ENCODE measurements at places on chromosomes 6 and 20.
A peak's percentile ranks its signal among the peaks of the same experiment; 100 is the strongest.

GRCh38 chr20:45290677-45291355, 15.8 kb upstream of the RBPJL start:
- no peak for DNase-seq
- H3K27me3 ChIP-seq, result peaks cover 11% of the 10 kb centered on the region
- no peaks in the 10 kb centered on the region for H3K36me3 ChIP-seq
- H3K4me1 ChIP-seq, result peaks cover 8% of the 10 kb centered on the region

DNA sequence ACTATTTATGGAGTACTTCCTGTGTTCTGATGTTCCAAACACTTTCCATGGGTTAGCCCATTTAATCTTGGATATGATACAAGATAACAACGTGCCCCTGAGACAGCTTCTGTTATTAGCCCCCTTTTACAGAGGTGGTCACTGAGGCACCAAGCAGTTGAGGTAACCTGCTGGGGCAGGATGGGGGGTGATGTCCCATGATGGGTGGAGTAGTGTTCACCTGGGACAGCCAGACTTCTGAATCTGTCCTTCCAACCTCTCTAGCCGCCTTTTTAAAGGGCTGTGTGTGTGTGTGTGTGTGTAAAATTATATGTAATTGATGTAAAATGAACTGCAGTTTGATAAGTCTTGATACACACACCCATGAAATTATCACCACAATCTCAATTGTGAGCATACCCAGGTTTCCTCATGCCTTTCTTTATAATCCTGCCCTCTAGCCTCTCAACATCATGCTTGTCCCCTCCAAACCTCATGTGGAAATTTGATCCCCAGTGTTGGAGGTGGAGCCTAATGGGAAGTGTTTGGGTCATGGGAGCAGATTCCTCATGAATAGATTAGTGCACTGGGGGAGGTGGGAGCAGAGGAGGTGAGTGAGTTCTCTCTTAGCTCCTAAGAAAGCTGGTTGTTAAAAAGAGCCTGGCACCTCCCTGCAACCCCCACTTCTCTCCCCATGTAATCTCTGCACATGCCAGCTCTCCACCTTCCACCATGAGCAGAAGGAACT, 39.2 kb downstream of the PLAGL2 start:
- no peaks in the 10 kb centered on the region for H3K27me3 ChIP-seq
- peaks cover 31% of the 10 kb centered on the region for H3K36me3 ChIP-seq
- peak overlapping the region; percentile 41 for H3K27ac ChIP-seq
- H3K4me1 ChIP-seq, result no peaks in the 10 kb centered on the region
- DNase-seq, result peak; percentile 8
- no peak overlapping the region for H3K4me3 ChIP-seq

DNA sequence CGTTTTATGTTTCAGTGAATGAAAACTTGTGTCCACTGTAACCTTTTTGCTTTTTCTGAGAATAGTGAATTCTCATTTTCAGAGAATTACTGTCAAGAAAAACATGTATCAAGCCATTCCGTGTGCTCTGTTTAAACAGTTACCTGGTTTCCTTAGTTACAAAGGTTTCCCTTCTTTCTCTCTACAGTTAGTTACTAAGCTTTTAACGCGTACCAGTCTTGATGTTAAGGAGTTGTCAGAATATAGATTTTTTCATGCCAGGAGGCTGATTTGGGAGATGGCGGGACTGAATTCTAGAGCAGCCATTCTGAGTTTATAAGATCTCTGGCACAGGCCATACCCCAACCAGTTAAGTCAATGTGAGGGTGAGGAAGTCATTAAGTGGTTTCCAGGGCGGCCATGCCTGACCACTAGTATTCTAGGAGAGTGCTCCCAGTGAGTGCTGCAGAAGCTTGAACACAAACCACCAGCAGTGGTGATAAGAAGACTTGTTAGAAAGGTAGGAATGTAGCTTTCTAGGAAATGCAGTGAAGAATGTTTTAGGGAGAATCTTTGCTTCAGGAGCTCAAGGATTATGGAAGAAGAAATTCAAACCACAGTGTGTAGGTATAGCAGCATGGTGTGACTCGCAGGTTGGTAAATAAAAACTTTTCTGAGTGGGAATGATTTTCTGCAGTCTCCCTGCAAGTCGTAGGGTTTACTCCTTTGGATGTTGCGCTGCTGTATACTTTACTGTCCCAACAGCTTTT, 112.9 kb downstream of the JARID2 start:
- H3K27ac ChIP-seq, result peak overlapping the region; percentile 90
- H3K36me3 ChIP-seq, result no peaks in the 10 kb centered on the region
- no peak overlapping the region for H3K4me3 ChIP-seq

DNA sequence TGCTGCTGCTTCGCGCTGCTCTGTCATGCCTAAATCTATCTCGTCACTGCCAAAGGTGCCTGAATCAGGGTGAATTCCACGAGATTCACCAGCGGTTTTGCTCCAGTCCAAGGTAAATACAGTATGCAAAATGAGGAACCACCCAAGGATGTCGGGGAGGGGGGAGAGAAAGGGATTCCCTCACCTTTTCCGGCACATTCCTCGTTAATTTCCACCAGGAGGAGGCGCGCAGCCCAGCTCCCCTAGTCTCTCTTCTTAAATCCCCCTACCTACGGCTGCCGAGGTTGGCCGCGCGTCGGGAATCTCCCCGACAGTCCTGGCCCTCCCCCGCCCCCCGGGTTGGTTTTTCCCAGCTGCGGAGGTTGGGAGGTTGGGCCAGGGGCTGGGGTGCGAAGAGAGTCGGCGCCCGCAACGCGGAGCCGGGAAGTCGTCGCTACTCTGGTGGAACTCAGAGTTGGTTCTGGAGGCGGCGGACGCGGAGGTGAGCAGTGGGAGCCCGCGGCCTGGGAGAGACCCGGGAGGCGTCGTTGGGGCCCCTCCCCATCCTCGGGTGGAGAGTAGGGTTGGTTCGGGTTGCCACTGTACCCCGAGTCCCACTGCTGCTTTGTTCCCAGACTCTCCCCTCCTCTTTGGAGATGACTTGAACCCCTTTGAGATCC, at the start of gene TPBG:
Gene TPBG, plus strand, starts transcription at position 390 of the 659 bp plus-strand sequence. CDS start 1,145 bp downstream, outside the sequence.
- no peaks in the 10 kb centered on the region for H3K36me3 ChIP-seq
- no peak for DNase-seq
- peaks cover 31% of the 10 kb centered on the region for H3K27me3 ChIP-seq
- H3K27ac ChIP-seq, result peak within 1 kb of the TSS; percentile 91

DNA sequence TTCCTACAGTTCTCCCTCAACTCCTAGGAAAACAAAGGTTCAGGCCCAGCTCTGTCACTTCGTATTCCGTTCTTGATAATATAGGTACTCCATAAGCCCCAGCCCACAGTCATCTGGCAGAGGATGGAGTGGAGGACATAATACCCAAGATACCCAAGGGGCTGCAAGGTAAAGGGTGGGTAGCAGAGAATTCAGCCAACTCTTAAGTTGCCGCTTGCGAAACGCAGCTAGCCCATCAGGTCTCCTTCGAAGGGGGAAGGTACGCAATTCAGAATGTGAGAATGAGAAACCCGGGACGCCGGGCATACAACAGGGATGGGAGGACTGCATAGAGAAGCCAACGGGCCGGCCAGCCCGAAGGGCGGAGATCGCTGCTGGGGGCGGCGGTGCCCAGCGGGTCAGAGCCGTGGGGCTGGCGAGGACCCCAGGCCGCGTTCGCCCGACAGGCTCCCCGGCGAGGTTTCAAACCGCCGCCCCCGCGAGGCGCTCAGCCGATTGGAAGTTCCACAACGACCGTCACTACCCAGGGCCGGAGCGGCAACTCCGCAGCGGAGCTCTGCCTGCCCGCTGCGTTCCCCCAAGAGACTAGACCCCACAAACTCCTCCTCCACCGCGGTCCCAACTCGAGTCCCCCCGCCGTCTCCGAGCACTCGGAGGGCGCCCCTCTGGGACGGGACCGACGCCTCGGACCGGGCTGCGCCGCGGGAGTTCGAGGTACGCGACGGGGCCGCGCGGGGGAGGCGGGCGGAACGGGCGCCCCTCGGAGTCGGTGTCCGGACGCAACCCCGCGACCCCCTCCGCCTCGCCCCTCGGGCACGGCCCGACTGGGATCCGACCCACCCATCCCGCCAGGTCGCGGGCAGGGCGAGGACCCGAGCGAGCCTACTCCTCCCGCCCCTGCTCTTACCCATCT, 911 bp downstream of the CDK19 start:
- H3K4me3 ChIP-seq, result peak overlapping the region; percentile 99
- H3K27me3 ChIP-seq, result no peaks in the 10 kb centered on the region

- no peaks in the 10 kb centered on the region for H3K36me3 ChIP-seq
- H3K4me1 ChIP-seq, result peaks cover 12% of the 10 kb centered on the region
- no peak overlapping the region for H3K4me3 ChIP-seq
Measured at GRCh38 chr6:96787846-96788580, 49.3 kb downstream of the GPR63 start.

DNA sequence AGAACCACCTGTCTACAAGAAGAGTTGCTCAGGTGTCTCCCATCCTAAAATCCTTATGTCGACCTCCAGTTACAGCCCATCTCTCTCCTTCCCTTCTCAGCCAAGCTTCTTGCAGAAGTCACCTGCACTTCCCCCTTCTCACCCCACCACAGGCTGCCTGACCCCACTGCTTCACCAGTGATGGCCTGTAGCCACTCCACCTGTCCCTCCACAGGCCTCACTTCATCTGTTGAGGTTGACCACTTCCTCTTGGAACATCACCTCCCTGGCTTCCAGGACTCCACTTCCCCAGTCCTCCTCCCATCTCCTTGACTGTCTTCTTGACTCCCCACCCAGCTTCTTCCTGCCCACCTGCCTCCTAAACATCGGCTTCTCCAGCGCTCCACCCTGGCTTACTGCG, 25.4 kb downstream of the MRPL14 start:
- H3K4me1 ChIP-seq, result peaks cover 3% of the 10 kb centered on the region
- no peaks in the 10 kb centered on the region for H3K27me3 ChIP-seq
- peak overlapping the region; percentile 62 for H3K27ac ChIP-seq
- no peak for DNase-seq
- H3K36me3 ChIP-seq, result peaks cover 13% of the 10 kb centered on the region

DNA sequence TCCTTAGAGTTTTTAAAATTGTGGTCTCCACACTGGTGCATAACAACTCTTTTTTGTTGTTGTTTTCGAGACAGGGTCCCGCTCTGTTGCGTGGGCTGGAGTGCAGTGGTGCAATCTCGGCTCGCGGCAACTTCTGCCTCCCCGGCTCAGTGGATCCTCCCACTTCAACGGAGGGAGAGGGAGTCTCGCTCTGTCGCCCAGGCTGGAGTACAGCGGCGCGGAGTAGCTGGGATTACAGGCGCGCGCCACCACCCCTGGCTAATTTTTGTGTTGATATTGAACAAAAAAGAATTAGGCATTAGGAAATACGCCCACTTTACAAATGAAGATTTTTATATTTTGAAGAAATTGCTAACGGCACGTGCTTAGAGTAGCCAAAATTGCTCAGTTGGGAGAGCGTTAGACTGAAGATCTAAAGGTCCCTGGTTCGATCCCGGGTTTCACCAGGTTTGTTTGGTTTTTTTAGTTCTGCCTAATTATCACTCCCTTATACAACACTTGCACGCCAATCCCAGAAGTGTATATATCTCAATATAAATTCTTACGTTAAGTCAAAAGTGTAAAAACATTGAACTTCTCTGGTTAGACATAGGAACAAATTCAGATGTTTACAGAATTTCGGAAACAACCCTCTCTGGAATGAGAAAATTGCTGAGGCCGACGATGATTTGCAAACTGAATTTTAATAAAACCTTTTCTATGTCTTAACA, 159.6 kb downstream of the TRIM27 start:
- H3K36me3 ChIP-seq, result no peaks in the 10 kb centered on the region
- no peak overlapping the region for H3K4me3 ChIP-seq
- H3K27me3 ChIP-seq, result peaks cover 78% of the 10 kb centered on the region
- H3K4me1 ChIP-seq, result peaks cover 12% of the 10 kb centered on the region
- H3K27ac ChIP-seq, result no peak overlapping the region

DNA sequence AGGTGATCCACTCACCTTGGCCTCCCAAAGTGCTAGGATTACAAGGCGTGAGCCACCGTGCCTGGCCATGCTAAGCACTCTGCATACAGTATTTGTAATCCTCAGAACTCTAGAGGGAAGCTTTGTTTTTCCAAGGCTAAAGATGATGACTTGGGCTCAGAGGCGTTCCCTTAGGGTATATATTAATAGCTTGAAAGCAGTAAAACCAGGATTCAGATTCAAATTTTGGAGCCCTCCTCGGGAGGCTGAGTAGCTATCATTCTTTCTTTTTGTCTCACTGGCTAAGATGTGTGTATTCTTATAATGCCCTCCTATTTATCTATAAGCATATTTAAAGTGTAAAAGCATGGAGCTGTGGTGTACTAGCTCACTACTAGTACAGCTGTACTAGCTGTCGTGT, 68.5 kb downstream of the PRPH2 start:
- H3K27me3 ChIP-seq, result no peaks in the 10 kb centered on the region
- no peak overlapping the region for H3K27ac ChIP-seq
- no peaks in the 10 kb centered on the region for H3K4me1 ChIP-seq
- H3K4me3 ChIP-seq, result no peak overlapping the region

- peaks cover 9% of the 10 kb centered on the region for H3K4me1 ChIP-seq
- DNase-seq, result no peak
- no peak overlapping the region for H3K4me3 ChIP-seq
- H3K27ac ChIP-seq, result no peak overlapping the region
- no peaks in the 10 kb centered on the region for H3K27me3 ChIP-seq
- H3K36me3 ChIP-seq, result peaks cover 19% of the 10 kb centered on the region
Measured at GRCh38 chr6:112153926-112154607, 66.7 kb downstream of the FAM229B start.

GRCh38 chr20:48983423-48984400, 62.2 kb downstream of the ARFGEF2 start:
- peaks cover 9% of the 10 kb centered on the region for H3K4me1 ChIP-seq
- peak overlapping the region; percentile 84 for H3K27ac ChIP-seq
- DNase-seq, result no peak
- H3K27me3 ChIP-seq, result no peaks in the 10 kb centered on the region
- no peak overlapping the region for H3K4me3 ChIP-seq

- H3K4me3 ChIP-seq, result no peak overlapping the region
- H3K27ac ChIP-seq, result no peak overlapping the region
- peaks cover 51% of the 10 kb centered on the region for H3K27me3 ChIP-seq
- no peaks in the 10 kb centered on the region for H3K36me3 ChIP-seq
Measured at GRCh38 chr20:62523473-62524203, 47.8 kb upstream of the GATA5 start.

DNA sequence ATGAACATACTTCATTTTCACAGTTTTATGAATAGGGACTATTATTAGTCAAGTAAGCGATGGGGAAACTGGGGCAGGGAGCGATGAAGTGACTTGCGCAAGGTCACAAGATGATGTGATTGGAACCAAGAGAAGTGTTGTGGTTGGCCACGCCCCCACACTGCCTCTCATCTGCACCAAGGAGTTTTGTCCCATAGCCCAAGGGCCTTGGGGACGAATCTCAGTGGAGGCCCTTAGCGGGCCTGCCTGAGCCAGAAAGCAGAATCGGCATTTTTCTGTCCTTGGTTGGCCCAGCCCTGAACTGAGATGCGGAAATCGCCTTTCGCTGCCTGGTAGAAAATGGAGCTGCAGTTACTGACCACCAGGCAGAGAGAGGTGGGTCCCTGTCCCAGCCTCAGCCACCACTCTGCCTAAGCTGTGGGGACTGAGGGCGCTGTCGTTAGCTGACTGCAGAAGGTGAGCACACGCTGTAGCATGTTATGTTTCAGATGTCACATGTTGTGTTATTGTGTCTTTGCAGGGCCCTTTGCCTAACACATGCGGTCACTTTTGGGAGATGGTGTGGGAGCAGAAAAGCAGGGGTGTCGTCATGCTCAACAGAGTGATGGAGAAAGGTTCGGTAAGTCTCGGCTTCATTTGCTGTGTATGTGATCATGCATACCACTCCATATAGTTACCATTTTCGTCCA, 57.8 kb downstream of the PTPN1 start:
- H3K36me3 ChIP-seq, result peaks cover 16% of the 10 kb centered on the region
- no peaks in the 10 kb centered on the region for H3K27me3 ChIP-seq
- H3K4me1 ChIP-seq, result peaks cover 43% of the 10 kb centered on the region
- no peak overlapping the region for H3K4me3 ChIP-seq
- no peak for DNase-seq

GRCh38 chr6:149052350-149053106, 265.0 kb upstream of the TAB2 start:
- DNase-seq, result no peak
- peaks cover 1% of the 10 kb centered on the region for H3K36me3 ChIP-seq
- no peak overlapping the region for H3K27ac ChIP-seq
- no peaks in the 10 kb centered on the region for H3K27me3 ChIP-seq
- H3K4me1 ChIP-seq, result peaks cover 40% of the 10 kb centered on the region
